AG04450 (cell line): ENCODE measurements at places on chromosomes 13 and 19. TPM values are rescaled to one million over a fixed set of nuclear protein-coding genes. Genes with fewer than 3 reads are reported as not detected.

RAB20 gene
- 1.9 and 2.2 TPM in 2 replicates for polyA plus RNA-seq

DNA sequence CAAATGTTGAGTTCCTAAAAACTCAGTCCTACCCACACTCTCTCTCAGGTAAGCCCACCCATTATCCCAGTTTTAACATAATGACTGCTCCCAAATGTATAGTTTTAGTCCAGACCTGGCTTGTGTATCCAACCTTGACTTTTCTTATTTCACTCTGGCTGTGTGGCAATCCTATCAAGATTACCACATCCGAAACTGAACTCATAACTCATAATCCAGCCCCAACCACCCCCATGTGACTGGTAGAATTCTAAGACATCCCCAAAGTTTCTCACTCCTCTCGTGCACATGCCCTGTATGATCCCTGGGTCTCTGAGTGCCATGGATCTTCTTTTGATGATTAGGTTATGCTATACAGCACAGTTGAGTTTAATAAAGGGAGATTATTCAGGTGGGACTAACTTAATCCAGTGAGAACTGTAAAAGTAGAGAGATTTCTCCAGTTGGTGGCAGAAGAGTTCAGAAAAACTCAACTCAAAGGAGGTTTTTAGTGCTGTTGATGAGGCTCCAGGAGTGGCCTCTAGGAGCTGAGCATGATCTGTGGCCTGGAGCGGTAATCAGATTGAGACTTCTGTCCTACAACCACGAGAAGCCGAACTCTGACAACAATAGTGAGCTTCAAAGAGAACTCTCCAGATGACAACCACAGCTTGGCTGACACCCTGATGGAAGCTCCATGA, 413.4 kb downstream of the ZNF536 start:
- no peak for DNase-seq

USHBP1 gene
- not detected in 2 replicates for polyA plus RNA-seq

GRCh38 chr13:59962343-59962742, 201.4 kb downstream of the DIAPH3 start:
- DNase-seq: no peak

SCGB2B2 gene
- polyA plus RNA-seq: 0.04 and 0.21 TPM in 2 replicates

POMP gene
- 89.6 and 117 TPM in 2 replicates for polyA plus RNA-seq

STOML3 gene
- not detected in 2 replicates for polyA plus RNA-seq

GRCh38 chr13:99812625-99813024, 158.9 kb downstream of the ZIC5 start:
- no peak for DNase-seq

DNA sequence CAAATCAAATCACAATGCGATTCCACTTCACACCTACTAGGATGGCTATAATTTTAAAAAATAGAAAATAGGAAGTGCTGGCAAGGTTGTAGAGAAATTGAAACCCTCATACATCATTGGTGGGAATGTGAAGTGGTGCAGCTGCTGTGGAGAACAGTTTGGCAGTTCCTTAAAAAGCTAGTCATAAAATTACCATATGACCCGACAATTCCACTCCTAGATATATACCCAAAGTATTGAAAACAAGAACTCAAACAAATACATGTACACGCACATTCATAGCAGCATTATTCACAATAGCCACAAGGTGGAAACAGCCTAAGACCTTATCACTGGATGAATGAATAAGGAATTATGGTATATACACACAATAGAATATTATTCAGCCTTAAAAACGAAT, 12.0 kb downstream of the HMGB1 start:
- no peak for DNase-seq

GRCh38 chr19:35813043-35813890, 622 bp upstream of the PRODH2 start:
- no peak for DNase-seq

DNA sequence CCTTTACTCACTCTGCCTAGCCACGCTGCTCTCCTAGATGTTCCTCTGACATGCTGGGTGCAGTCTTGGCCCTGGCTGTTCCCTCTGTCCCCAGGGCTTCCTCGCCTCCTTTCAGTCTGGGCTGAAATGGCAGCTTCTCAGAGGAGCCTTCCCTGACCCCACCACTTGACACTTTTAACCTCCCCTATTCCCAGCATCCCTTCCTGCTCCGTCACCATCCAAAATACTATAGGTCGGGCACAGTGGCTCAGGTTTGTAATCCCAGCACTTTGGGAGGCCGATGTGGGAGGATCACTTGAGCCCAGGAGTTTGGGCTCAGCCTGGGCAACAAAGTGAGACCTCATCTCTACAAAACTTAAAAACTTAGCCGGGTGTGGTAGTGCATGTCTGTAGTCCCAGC, 2.6 kb downstream of the FAM187B start:
- DNase-seq: no peak

- DNase-seq: no peak
Measured at GRCh38 chr19:49506575-49507105, 5.8 kb upstream of the FCGRT start.

- DNase-seq: no peak
Measured at GRCh38 chr19:45446295-45446694, 21.5 kb upstream of the FOSB start.

- no peak for DNase-seq
Measured at GRCh38 chr19:19558055-19558454, 20.0 kb downstream of the CILP2 start.

- no peak for DNase-seq
Measured at GRCh38 chr19:46514589-46515289, 19.1 kb upstream of the PNMA8B start.

SCEL gene
- not detected in 2 replicates for polyA plus RNA-seq

DNA sequence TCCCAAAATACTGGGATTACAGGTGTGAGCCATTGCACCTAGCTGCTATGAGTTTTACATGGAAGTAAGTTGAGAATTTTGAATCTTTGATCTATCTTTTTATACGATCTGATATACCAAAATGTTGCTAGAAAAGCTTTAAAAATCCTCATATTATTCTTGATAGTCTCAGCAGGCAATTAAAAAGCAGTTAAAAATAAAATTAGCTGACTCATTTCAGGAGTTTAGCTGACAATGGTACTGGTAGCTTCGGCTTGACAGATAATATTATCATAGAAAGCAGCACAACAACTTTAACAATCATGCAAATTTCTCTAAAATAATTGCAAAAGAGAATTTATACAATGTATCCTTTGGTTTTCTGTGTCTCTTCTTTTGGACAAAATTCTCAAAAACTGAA, 9.6 kb upstream of the FOXO1 start:
- DNase-seq: no peak

GRCh38 chr13:22141716-22142115, 470.8 kb downstream of the FGF9 start:
- no peak for DNase-seq

- DNase-seq: no peak
Measured at GRCh38 chr19:1969176-1970002, 28.4 kb downstream of the CSNK1G2 start.

PNMA8B gene
- polyA plus RNA-seq: 0.17 and 0.24 TPM in 2 replicates

- no peak for DNase-seq
Measured at GRCh38 chr19:840519-841206, at the start of gene PRTN3. PRTN3 (plus strand) TSS chr19:840999; CDS start chr19:841009, 10 bp downstream.

SYT3 gene
- polyA plus RNA-seq: 0.02 and 0.05 TPM in 2 replicates

- no peak for DNase-seq
Measured at GRCh38 chr19:40363069-40363468, 14.6 kb downstream of the PLD3 start.

DNA sequence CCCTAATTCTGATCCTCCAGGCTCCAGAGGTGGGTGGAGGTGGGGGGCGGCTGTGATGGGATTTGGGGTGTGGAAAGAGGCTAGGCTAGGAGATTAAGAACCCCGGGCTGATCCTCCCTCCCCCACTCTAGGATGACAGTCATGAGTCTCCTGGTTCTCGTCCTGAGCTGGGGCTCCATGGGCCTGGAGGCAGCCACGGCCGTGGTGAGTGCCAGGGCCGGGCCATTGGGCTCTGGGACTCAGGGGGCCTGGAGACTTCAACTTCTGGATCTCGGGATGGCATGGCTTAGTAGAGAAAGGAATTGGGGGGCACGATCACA, 13.9 kb downstream of the TTYH1 start:
- DNase-seq: no peak

MBD3L3 gene
- not detected in 2 replicates for polyA plus RNA-seq

GRCh38 chr19:55225415-55225958, 3.1 kb downstream of the TMEM86B start:
- DNase-seq: no peak

CLEC17A gene
- not detected in 2 replicates for polyA plus RNA-seq

DNA sequence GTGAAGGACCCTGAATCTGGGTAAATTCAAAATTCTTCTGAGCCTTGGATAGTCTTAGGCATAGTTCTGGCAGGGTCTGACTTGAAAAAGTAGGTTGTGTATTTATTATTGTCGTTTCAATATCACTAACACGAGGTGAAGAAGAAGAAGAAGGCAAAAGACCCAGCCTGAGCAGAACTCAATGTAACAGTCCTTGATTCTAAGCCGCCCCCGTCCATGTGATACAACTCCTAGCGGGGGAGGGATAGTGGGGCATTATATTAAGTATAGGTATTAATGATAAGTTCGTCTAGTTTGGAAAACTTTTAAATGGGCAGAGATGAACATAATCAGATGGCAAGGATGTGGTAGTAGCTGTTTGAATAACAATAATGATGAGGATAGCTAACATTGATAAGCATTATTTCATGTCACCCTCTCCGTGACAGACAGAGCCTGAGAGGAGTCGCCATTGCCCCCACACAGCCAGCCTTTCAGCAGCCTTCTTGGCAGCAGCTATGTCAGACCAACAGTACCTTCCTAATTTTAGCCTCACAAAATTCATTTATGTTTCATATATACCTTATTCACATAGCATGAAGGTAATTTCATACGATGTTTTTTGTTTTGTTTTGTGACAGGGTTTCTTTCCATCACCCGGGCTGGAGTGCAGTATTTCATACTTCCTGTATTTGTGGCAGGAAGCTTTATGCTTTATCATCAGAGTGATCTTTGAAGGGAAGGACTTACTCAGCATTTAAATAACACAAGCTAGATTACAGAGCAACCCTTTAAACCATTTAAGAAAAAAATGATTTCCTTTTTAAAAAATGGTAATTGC, 64.4 kb upstream of the NPAS1 start:
- DNase-seq: no peak

DNA sequence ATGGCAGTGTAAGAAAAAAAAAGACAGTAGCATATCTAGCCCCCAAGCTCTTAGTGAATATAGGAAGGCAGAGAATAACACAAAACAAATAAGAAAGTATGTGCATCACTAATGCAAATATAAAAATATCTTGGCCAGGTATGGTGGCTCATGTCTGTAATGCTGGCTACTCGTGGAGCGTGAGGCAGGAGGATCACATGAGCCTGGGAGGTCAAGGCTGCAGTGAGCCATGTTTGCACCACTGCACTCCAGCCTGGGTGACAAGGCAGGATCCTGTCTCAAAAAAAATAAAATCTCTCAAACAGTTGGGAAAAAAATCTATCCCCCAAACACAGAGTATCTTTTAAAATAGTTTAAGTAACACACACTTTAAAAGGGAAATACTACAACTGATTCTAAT, 17.4 kb downstream of the SPART start:
- DNase-seq: no peak

DNA sequence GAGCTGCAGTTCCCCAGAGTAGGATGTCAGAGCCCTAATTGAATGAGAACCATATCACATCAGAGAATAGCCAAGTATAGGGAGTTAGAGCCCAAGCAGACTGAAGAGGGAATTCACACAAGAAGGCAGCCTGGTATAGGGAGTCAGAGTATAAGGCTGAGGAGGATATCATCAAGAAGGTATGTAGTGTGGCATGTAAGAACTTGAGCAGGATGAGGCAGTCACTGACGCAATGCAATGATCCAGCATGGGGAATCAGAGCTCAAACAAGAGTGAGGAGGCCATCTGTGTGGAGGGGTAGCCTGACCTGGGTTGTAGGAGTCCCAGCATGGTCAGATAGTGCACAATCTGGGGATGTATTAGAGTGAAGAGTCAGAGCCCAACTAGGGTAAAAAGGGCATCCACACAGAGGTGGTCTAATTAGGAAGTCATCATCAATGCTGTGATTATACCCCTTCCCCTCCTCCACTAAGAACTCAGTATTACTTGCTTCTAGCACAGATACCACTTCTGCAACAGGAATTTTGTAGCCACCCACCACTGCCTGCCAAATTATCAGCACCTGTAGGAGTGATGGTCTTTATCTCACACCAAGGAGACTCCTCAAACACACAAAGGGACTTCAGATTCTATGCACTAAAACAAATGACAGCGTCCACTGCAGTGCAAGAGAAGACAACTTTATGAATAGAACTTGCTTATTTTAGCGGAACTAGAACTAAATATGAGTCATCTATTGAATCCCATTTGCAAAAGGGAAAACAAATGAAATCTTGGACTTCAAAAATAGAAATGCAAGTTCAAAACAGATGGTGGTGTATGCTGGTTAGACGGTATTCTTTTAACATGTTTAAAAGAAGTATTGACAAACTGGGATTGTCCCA, 107.2 kb downstream of the FNDC3A start:
- DNase-seq: peak; percentile 84

DNA sequence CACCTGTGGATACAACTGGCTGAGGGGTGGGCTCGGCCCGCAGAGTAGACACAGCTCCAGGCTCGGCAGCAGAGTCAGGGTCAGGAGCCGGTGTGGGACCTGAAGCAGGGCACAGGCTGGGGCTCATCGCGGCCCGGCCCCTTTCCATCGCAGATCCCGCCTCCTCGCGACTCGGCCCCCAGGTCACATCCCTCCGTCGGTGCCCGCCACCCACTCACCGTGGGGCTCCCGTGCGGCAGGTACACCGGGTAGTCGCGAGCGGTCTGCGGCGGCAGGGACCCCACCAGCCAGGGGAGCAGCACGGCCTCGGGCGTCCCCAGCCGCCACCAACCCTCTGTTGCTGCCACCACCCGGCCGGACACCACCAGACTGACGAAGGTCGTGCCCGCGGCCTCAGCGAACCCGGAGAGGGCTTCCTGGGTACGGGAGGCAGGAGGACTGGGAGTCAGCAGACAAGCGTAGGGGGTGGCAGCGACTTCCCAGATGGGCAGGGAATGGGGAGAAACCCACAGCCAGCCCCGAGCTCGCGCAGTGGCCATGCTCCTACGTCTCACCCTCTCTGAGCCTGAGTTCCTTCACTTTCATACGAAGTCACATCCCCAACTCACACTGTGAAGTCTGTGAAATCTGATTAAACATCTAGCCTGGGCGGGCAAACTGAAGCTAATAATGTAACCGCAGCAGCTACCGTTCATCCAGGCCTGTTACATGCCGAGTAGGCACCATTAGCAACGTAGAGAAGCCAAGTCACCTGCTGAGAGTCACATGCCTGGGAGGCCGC, 3.7 kb downstream of the FUZ start:
- DNase-seq: no peak

DNA sequence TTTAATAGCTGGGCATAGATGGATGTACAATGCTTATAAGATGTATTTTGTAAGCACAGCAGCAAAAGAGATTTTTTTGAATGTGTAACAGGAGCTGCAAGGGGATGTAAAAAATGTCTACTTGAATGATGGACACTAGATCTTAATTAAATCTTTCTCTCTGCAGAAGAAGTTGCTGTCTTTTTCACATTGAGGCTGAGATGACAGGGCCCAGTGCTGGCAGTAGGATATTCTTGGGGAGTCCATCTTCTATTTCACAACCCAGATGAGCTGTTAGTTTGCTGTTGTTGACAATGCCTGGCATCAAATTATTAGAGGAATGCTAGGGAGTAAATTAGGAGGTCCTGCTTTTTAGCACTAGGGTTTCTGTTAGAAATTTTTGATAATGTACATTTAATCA, 698.7 kb downstream of the SLITRK5 start:
- DNase-seq: no peak
